Astrocyte of the spinal cord (primary cell): ENCODE measurements at places on chromosomes 2 and 18.

DNA sequence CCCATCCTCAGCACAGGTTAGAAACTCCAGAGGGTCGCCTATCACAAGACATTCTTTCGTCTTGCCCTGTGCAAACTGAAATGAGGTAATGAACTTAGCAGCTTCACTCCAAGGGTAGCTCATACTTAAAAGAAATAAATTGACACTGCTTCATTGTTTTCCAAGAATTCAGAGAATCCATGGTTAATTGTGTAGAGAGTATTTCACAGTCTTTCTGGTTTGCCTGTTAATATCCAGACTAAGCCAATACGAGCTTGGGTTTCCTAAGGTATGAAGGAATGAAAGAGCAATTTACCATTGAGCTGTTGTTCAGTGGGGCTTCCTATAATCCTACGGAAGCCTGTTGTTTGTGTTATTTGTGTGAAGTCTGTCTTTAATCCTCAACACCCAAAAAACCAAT, 58.7 kb downstream of the FAM124B start:
- no peak for DNase-seq

DNA sequence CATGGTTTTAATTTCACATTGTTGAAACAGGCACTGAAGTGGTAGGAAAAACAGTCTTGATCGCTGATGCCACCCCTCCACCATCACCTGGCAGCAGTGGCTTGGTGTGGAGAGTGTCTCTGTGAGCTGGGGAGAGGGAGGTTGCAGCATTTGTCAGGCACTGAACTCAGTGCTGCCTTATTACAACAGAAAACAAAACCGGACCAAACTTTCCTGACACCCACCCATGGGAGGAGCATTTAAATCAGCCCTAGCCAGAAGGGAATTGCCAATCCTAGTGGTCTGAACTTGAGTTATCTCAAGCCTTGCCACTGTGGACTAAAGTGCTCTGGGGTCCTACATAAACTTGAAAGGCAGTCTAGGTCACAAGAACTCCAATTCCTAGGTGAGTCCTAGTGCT, 103.0 kb upstream of the LGALSL start:
- DNase-seq = no peak

DNA sequence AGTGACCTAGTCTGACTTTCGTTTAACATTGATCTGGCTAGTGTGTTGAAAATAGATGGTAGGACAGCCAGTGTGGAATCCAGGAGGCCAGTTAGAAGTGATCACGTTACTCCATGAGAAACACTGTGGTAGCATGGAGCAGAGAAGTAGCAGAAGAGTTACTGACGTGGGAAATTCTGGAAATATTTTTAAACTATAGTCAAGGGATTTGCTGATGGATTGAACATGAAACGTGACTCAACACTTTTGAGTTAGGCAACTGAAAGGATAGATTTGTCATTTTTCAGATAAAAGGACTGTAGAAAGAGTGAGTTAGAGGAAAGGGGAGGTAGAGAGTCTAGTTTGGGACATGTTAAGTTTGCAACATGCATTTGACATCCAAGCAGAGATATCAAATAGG, 130.4 kb downstream of the IRS1 start:
- DNase-seq = no peak

GRCh38 chr2:169464466-169464865, 14.8 kb upstream of the BBS5 start:
- DNase-seq = no peak

DNA sequence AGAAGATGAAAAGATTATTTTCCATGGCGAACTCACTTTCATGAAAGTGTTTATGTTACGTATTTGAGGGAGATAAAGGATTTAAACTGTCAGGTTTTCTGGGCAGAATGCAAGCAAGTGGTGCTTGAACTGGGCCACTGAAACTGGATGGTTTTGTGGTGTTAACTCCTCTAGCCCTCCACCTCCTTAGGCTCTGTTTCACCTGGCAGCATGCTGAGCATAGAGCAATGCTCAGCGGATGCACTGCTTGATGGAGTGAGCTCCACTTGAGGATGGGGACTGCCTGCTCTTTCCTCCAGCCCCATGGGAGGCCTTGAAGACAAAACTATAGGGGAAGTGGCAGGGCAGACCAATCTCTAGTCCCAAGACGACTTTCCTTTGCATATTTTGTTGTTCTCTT, 345.8 kb downstream of the TDRD15 start:
- DNase-seq = no peak

DNA sequence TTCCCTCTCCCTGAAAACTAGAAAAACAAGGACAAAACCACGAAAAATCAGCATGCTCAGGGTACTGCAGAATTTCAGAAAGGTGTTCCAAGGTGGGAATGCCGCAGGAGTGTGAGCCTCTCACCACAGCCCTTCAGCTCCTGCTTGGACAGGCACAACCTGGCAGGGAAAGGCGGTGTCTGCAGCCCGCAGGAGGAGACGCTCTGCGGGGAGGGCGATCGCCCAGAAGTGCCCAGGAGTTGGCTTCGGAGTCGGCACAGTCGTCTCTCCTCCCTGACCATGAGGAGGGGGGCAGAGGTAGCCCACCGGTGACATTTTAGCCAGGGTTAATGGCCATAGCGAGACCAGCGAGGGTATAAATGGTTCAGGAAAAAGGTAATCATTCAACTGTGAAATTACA, 57.2 kb downstream of the TMEM18 start:
- no peak for DNase-seq

DNA sequence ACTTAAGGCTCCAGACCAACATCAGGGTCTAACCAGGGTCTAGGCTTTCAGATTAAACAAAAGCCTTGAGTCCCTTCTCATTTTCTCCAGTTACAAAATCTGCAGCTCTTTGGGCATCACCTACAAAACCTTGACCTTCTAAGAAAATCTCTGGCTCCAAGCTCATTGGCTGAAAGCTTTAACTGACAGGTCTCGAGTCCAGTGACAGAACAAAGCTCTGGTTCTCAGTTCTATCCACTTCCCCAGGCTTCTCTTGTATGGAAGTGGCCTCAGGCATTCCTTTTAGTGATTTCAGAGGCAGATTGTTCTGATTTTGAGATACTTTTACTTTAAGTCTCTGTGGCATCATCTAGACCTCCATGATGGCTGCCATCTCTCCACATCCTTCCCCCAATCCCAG, 11.3 kb downstream of the SIX2 start:
- DNase-seq = no peak

GRCh38 chr2:101014264-101014857, 12.3 kb downstream of the RPL31 start:
- no peak for DNase-seq
